ENCODE measurements at places on chromosomes 2 and 18. TPM values are rescaled to one million over a fixed set of nuclear protein-coding genes. Genes with fewer than 3 reads are reported as not detected.

DNA sequence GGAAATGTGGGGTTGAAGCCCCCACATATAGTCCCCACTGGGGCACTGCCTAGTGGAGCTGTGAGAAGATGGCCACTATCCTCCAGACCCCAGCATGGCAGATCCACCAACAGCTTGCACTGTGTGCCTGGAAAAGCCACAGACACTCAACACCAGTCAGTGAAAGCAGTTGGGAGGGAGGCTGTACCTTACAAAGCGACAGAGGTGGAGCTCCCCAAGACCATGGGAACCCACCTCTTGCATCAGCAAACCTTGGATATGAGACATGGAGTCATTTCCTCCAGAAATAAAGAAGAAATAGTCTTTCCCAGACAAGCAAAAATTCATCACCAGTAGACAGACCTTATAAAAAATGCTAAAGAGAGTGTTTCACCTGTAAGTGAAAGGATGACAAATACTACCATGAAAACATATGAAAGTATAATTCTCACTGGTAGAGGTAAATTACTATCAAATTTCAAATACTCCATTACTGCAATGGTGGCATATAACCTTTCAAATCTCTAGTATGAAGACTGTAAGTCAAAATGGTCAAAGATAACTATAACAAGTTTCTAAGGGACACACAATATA is 152.6 kb upstream of the EPHA4 start:
- H3K36me3 ChIP-seq = no peaks in the 10 kb centered on the region
- H3K27ac ChIP-seq = no peak overlapping the region
- no peaks in the 10 kb centered on the region for H3K4me1 ChIP-seq
- no peak for DNase-seq

- H3K4me3 ChIP-seq = no peak overlapping the region
- H3K4me1 ChIP-seq = no peaks in the 10 kb centered on the region
- H3K36me3 ChIP-seq = no peaks in the 10 kb centered on the region
- no peaks in the 10 kb centered on the region for H3K27me3 ChIP-seq
Measured at GRCh38 chr18:35158728-35159450, 81.9 kb upstream of the ZNF397 start.

DNA sequence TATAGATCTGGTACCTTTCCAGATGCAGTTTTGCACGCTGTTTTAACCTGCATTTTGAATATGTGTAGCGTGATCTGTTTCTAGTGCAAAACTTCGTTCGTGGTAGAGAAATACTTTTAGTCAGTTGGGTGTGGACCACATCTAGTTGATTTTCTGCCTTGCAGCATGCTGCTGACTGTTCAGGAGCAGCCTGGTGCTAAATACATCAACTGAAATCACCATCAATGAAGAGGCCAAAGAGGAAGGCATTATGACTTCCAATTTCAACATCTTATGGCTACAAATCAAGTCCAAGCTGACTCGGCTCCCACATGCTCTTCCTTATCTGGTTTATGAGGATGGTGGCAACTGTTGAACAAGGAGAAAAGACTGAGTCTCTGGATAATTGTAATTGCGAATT is 298.5 kb downstream of the ZNF521 start:
- H3K36me3 ChIP-seq = no peaks in the 10 kb centered on the region
- H3K4me3 ChIP-seq = no peak overlapping the region
- no peak for DNase-seq
- no peaks in the 10 kb centered on the region for H3K27me3 ChIP-seq

- no peaks in the 10 kb centered on the region for H3K36me3 ChIP-seq
- DNase-seq = no peak
- no peak overlapping the region for H3K27ac ChIP-seq
Measured at GRCh38 chr2:122322815-122323214, 567.4 kb downstream of the TSN start.

DNA sequence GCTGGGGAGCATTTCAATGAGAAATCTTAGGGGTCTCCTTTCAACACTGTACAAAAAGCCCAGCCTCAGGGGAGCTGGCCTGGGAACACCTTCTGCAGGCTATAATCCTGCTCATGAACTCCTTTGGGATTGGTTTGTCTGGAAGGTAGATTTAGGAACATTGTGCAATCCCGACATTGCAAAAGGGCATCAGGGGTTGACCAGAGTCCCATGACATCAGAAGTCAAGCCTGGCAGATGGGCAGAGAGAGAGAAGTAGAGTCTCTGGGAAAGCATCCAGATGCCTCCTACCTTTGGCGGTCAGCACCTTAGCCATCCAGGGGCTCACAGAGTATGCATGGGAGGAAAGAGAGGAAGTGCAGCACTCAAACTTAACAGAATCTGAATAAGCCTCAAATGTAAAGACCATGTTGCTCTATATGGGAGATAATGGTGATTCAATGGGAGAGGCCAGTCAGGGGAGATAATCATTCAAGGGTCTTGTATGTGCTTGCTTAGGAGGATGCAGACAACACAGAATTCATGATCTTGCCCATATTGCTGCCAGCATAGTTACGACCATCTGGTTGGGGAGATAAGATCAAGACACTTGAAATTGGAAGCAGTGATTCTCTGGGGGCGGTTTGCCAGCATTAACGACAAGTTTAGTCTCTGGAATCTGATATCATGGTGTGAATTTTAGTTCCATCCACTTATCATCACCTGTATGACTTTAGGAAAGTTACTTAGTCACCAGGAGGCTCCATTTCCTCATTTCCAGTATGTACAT is 58.3 kb upstream of the UPP2 start:
- H3K27me3 ChIP-seq = no peaks in the 10 kb centered on the region
- DNase-seq = peak; percentile 70
- peak overlapping the region; percentile 85 for H3K27ac ChIP-seq
- peaks cover 91% of the 10 kb centered on the region for H3K4me1 ChIP-seq
- no peak overlapping the region for H3K4me3 ChIP-seq

GRCh38 chr2:233460726-233461441 is 105.7 kb downstream of the USP40 start:
- H3K27ac ChIP-seq = no peak overlapping the region
- no peak for DNase-seq
- H3K36me3 ChIP-seq = peaks cover 55% of the 10 kb centered on the region
- H3K27me3 ChIP-seq = no peaks in the 10 kb centered on the region
- no peak overlapping the region for H3K4me3 ChIP-seq

DNA sequence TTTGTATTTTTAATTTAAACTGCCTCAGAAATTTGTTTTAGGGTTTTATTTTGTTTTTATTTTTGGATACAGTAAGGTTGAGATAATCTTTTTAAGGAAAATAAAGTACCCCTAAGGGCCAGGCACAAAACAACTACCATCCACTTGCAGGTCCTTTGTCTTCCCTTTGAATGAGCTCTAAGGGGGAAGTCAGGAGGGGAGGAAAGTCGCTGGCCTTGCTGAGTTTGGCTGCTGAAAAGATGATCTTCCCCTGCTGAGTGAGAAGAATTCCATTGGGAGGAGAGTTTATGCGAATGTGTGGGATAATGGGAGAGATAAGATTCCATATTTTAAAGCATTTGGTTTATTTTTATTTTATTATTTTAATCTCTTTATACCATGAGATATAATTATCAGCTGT is 100.7 kb downstream of the ARHGAP15 start:
- H3K36me3 ChIP-seq = no peaks in the 10 kb centered on the region
- no peaks in the 10 kb centered on the region for H3K4me1 ChIP-seq
- no peaks in the 10 kb centered on the region for H3K27me3 ChIP-seq

DNA sequence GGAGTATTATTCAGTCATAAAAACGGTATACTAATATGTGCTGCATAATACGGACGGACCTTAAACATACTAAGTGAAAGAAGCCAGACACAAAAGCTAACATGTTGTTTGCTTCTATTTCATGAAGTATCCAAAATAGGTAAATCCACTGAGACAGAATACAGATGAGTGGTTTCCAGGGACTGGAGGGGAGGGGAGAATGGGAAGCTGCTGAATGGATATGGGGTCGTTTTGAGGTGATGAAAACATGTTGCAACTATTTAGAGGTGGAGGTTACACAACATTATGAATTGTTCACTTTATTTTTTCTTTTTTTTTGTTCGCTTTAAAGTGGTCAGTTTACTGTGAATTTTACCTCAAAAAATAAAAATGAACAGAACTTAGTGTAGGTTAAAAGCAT is 52.9 kb downstream of the RAB10 start:
- H3K27ac ChIP-seq = no peak overlapping the region
- H3K4me1 ChIP-seq = peaks cover 7% of the 10 kb centered on the region
- no peaks in the 10 kb centered on the region for H3K27me3 ChIP-seq
- no peak for DNase-seq

The ATP8B1 gene
- total RNA-seq = 39.3 TPM
